ENCODE measurements at places on chromosomes 2 and 18.
A peak's percentile ranks its signal among the peaks of the same experiment; 100 is the strongest.

- DNase-seq, result peak; percentile 40
Observed at GRCh38 chr2:235577404-235578330, 83.8 kb downstream of the AGAP1 start.

DNA sequence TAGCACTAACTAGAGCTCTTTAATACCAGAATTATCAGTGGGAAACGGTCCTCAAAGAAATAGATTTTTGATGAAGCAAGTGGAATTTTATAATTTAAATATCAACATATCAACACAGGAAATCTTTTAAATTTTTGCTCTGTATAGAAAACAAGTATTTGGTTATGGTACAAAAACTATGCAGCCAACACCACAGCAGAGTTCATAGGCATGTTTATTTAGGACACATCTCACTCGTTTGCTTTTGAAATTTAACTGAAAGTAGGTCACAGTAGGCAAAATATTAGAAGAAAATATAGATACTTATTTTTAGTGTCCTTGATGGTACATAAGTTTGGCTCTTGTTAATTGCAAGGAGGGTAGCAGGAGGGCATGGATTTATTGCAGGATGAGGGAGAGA lies 34.3 kb upstream of the TANC1 start:
- DNase-seq, result no peak

GRCh38 chr18:63505566-63506335 lies 29.0 kb downstream of the SERPINB5 start:
- no peak for DNase-seq

GRCh38 chr18:9684881-9685614 lies 23.1 kb upstream of the RAB31 start:
- no peak for DNase-seq

GRCh38 chr2:139909136-139909535 lies 1128.9 kb upstream of the NXPH2 start:
- no peak for DNase-seq

DNA sequence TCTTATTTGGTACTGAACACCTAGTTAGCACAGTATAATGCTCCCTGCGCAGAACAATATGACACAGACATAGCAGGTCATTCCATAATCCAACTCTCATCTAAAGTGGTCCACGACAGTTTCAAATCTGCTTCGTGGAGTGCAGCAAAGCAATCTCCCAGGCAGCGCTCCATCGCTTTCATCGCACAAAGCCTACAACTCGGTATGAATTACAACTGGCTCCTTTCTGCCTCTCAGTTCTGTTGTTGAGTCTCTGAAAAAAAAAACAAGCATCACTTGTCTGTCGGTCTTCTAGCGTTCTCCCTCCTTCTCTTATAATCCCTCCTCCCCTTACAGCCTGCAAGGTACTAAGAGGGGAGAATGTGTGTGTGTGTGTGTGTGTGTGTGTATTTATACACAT lies 123.5 kb downstream of the FIGN start:
- no peak for DNase-seq

- DNase-seq, result no peak
Observed at GRCh38 chr2:74767618-74768017, 66.3 kb upstream of the HK2 start.

- no peak for DNase-seq
Observed at GRCh38 chr2:66421612-66422011, 13.3 kb upstream of the MEIS1 start.

DNA sequence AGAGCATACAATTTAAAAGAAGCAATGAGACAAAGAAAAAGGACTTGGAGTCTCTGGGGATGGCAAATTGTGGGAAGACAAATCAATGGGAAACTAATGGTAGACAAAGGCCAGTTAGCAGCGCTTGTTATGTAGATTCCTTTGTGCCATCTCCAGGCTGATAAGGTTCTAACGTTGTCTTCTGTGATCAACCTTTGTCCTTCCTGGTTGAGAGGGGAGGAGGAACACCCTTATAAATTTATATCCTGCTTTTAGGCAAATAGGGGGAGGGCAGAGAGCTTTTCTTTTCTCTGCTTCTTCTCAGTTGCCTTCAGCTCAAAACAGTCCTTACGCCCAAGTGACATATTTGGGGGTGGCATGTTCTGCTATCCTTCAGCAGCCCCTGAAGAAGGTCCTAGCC lies 89.8 kb downstream of the STPG4 start:
- no peak for DNase-seq

GRCh38 chr2:239752951-239753350 lies 272.2 kb downstream of the NDUFA10 start:
- no peak for DNase-seq

- DNase-seq, result peak; percentile 83
Observed at GRCh38 chr18:44198612-44199284, 481.9 kb upstream of the SETBP1 start.

DNA sequence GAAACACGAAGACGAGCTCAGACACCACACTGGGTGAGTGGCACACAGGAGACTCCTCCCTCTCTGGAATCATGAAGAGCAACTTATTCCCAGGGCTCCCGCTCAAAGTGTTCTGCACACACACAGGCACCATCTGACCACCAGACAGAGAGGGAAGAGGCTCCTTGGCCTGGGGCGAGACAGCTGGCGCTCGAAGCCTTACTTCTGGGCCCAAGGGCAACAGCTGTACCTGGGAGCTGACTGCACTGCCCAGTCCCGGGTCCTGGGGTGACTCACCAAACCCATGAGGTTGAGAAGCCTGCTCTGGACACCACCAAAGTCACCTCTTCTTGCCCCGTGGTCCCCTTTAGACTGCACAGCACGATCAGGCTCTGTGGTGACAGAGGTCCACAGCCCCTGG lies 42.4 kb downstream of the ADCY3 start:
- DNase-seq, result no peak
